Aorta (tissue), 5 donors: ENCODE measurements at places on chromosomes 4 and X. TPM values are rescaled to one million over a fixed set of nuclear protein-coding genes. Genes with fewer than 3 reads are reported as not detected.

DNA sequence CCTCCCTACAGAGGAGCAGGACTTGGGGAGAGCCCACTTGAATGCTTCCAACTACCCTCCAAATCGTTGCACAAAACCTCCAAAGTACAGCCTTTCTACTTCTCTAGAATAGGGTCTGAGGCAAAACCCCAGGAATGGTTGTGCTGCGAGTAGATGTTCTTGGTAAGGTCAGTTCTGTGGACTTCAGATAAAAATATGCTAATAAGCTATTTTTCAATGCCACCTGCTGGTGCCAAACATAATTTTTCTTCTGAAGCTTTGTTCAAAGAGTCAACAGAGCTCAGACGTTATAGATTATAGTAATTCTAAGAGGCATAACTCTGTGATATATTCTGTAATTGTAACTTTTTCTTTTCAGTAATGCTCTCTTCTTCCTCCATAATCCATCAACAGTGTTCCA lies 425.7 kb downstream of the GPAT3 start:
- DNase-seq = no peak

- no peak for DNase-seq
Observed at GRCh38 chr4:102675141-102675540, 85.6 kb downstream of the MANBA start.

- no peak for DNase-seq
Observed at GRCh38 chrX:12469296-12469695, 321.9 kb upstream of the PRPS2 start.

GRCh38 chr4:14792702-14793227 lies 209.5 kb upstream of the CPEB2 start:
- DNase-seq = no peak

- DNase-seq = no peak
Observed at GRCh38 chr4:6892190-6892908, 17.3 kb upstream of the TBC1D14 start.

DNA sequence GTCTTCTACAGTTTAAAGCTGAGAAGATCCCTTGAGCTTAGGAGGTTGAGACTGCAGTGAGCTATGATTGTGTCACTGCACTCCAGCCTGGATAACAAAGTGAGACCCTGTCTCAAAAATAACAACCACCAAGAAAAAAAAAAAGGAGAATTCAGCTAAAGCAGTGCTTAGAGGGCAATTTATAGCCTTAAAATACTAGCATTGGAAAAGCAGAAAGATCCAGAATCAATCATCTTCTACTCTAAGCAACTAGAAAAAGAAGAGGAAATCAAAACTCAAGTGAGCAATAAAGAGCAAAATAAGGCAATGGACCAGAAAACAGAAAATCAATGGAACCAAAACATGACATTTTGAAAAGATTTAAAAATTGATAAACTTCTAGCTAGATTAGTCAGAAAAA lies 639 bp upstream of the PI4K2B start:
- DNase-seq = no peak

GRCh38 chr4:40992472-40993295 lies 221.7 kb downstream of the APBB2 start:
- no peak for DNase-seq

DNA sequence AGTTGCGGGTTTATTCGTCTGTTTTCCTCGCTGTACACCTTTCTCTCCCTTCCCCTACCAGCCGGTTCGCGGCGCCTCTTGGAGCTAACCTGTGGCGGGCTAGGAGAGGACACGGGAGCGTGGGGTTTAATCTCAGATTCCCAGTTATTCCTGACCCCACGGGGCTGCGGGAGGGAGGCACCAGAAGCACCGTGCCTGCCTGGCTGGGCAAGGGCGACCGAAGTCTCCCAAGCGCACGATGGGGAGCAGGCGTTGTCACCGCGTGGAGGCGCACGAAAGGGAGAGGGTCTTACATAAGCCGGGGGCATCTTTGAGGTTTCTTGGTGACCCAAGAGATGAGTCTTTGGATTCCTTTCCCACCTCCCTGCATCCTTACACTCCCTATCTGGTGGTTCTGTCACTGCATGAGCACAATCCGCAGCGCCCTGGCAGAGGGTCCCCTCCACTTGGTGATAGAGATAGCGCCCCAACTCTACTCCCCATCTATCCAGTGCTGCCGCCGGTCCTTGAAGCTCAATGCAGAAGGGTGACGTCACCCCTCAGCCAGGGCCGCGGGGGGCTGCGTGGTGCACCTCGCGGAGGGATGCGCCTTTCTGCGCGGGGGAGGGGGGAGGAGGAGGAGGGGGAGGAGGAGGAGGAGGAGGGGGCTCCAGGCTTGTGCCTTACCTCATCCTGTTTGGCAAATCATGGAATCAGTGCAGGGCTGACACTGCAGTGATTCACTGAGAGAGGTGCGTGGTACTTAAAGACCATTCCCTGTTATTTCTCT lies 793 bp downstream of the TSPAN7 start:
- peak; percentile 47 for DNase-seq

DNA sequence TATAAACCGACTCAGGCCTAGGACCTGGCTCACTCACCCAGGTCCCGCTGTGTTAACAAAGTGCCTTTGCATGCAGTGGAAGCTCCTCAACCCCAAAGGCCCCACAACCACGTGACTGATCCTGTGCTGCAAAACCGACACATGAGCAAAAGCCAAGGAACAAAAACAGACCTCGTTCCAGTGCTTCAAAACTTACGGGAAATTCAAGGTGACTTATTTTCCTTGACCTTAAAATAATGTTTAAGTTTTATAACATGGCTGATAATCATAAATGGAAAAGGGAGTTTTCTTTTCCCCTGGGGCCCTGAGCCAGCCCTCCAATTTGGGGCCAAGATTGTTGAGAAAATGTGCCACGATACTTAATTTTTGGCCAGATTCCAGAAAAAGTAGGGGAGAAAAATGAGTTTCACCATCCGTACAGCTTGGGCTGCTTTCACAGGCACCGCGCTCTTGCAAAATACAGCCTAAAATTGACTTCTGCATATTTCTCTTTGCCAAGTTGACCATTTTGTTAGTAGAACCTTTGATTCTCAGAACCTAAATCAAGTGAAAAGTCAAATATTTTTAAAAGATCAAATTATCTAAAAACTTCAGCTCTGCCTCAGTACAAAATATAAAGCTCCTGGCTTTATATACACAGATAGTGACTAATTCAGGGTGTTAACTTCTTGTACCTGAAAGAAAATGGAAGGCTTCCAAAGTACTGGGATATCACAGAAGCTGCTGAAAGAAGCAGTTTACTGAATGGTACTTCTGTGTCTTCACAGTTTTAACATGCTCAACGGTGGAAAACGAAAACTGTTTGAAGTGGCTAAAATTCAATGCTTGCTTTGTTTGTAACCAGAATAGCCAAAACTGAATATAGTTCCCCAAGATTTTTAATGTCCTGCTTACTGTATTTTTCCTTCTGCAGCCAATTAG lies 93.8 kb downstream of the APBB2 start:
- DNase-seq = peak; percentile 67

DNA sequence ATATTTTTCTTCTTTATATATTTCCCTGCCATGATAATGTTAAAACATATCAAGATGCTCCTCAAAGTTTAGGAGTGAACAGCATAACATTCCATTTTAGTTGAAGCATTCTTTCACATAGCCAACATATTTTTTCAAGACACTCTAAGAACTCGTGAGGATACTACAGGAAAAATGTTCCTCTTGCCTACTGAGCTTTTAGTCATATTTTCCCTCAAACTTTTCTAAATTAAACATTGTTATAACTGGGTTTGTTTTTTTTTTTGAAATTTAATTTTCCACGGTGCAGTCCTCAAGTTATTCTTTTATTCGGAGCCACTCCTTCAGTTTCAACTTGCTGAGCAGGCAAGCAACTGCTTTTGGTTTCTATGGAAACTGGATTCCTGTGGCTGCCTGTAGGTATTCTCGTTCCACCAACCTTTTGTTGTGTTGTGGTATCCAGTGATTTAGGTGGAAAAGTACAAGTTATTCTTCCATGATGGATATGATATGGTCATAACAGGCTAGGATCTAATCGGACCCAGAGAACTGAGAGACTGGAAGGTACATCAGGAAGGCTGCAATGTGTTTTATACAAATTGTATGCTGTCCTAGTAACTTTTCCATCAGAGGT lies 248.0 kb downstream of the TRIML1 start:
- DNase-seq = no peak

- DNase-seq = no peak
Observed at GRCh38 chr4:41178372-41179370, 35.7 kb downstream of the APBB2 start.

GRCh38 chr4:169337510-169337909 lies 66.8 kb upstream of the SH3RF1 start:
- no peak for DNase-seq

- DNase-seq = no peak
Observed at GRCh38 chr4:98662626-98663225, 4.3 kb upstream of the TSPAN5 start.

DNA sequence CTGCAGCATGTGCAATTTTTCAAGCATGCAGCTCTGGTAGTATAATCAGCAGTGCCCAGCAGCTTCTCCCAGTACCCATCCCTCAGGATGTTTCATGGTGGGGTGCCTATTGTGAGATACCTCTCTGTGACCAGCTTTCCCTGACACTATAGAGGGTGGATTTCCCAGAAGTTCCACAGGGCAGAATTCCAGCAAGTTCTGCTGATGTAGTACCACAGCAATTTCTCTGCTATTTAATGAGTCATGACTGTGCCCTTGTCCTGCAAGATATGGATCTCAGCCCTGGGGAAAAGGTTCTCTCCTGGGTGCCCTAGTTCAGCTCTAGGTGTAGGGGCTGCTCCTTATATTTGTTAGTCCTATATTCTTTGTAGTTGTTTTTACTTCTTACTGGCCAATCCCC lies 174.8 kb downstream of the ENOX2 start:
- no peak for DNase-seq

DNA sequence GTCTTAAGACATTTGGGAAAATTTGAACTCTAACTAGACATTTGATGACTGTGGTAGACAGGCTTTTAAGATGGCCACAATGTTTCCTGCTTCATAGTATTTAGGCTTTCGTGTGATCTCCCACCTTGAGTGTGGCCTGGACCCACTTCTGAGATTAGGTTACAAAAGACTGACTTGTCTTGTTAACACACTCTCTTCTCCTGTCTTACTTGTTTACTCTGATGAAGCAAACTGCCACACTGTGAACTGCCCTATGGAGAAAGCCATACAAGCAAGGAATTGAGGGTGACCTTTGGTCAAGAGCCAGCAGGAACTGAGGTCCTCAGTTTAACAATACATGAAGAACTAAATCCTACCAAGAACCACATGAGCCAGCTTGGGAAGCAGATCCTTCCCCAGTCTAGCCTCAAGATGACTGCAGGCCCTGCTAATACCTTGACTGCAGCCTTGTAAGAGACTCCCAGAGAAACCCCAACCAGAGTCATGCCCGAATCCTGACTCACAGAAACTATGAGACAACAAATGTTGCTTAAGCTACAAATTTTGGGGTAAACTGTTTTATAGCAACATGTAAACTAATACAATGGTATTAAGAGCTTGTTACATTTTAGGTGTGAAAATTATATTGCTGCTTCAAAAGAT lies 20.3 kb downstream of the UBA6 start:
- DNase-seq = no peak

DNA sequence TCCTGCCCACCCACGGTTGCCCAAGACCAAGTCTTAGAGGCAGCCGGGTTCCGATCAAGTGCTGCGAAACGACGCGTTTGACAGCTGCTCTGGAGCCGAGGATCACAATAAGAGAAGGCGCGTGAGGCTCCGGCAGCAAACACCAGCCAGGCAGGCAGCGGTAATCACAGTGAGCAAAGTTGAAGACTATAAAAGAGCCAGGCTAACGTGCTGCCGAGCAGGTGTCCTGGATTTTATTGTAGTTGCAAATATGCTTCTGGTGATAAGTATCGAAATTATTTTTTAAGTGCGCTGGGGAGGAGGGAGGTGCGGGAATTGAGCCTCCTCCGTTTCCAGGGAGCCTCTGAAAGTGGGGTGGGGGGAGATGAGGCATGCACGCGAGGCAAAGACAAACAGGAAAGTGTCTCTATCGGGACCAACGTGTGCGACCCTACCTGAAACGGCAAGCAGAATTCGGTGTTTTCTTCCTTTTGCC lies 590 bp downstream of the GABRA2 start:
- DNase-seq = peak; percentile 72

- DNase-seq = no peak
Observed at GRCh38 chrX:65635378-65635777, 32.1 kb upstream of the MSN start.

DNA sequence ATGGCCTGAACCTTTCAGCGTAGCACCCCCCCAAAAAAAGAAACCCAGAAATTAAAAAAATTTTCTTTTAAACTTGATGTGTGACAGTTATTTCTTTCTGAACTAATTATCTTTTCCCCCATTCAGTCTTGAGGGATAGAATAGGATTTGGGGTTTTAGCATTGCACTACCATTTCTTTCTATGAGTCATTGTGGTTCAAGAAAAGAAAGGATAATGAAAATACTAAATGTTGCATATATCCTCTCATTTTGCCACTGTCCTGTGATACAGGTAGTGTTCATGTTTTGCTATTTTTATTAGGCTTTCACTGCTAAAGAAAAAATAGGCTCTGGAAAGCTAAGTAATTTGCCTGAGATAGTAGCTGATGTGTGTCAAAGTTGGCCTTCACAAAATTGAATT lies 39.4 kb upstream of the DCK start:
- no peak for DNase-seq

- DNase-seq = no peak
Observed at GRCh38 chr4:21641696-21642095, 306.9 kb downstream of the KCNIP4 start.

TEX13B gene
- not detected for total RNA-seq

ADGRA3 gene
- total RNA-seq = 15.2 TPM

UGT2B17 gene
- not detected for total RNA-seq

CDS1 gene
- total RNA-seq = 0.39 TPM

GAGE1 gene
- total RNA-seq = not detected
